CD4-positive, CD25-positive, alpha-beta regulatory T cell (primary cell): ENCODE measurements at places on chromosomes 3 and 15. TPM values are rescaled to one million over a fixed set of nuclear protein-coding genes. Genes with fewer than 3 reads are reported as not detected.

- no peaks in the 10 kb centered on the region for H3K36me3 ChIP-seq
- H3K27me3 ChIP-seq, result peaks cover 3% of the 10 kb centered on the region
- H3K4me3 ChIP-seq, result no peak overlapping the region
- no peak for DNase-seq
Observed at GRCh38 chr3:107911337-107912000, 179.4 kb downstream of the CD47 start.

DNA sequence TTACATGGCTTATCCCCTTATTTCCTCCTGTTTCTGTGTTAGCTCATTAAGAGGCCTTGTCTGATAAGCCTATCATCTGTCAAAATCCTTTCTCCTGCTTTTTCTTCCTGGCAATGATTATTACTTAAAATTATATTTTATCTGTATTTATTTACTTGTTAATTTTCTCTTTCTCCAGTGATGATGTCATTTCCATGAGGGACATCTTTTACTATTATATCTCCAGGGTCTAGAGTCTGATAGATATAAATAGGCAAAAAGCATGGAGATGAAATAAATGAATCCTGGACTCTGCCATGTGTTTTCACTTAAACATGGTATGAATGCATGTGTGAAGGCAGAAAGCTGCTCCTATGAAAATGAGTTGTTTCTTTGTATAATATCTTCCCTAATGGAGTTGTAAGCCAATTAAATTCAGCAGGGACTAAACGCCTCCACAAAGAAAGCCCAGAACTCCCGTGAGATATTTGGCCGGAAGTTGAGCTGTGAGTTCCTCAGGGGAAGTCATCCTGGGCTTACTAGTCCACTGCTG lies 375.2 kb downstream of the TUSC7 start:
- no peaks in the 10 kb centered on the region for H3K27me3 ChIP-seq
- H3K36me3 ChIP-seq, result no peaks in the 10 kb centered on the region
- H3K4me3 ChIP-seq, result no peak overlapping the region
- no peak overlapping the region for H3K27ac ChIP-seq
- no peak for DNase-seq

- H3K27me3 ChIP-seq, result no peaks in the 10 kb centered on the region
- H3K36me3 ChIP-seq, result no peaks in the 10 kb centered on the region
- DNase-seq, result no peak
- H3K4me1 ChIP-seq, result no peaks in the 10 kb centered on the region
- no peak overlapping the region for H3K27ac ChIP-seq
Observed at GRCh38 chr3:160771811-160772459, 15.9 kb downstream of the PPM1L start.

GRCh38 chr3:171201825-171202224 lies 175.3 kb upstream of the SLC2A2 start:
- no peak overlapping the region for H3K27ac ChIP-seq
- no peaks in the 10 kb centered on the region for H3K27me3 ChIP-seq
- H3K36me3 ChIP-seq, result peaks cover 30% of the 10 kb centered on the region
- DNase-seq, result no peak
- H3K4me3 ChIP-seq, result no peak overlapping the region

GRCh38 chr15:25900431-25900830 lies 37.3 kb upstream of the ATP10A start:
- H3K27ac ChIP-seq, result no peak overlapping the region
- no peak for DNase-seq
- no peaks in the 10 kb centered on the region for H3K36me3 ChIP-seq
- no peaks in the 10 kb centered on the region for H3K27me3 ChIP-seq
- no peak overlapping the region for H3K4me3 ChIP-seq

GRCh38 chr3:42166214-42166613 lies 75.1 kb downstream of the TRAK1 start:
- H3K4me3 ChIP-seq, result no peak overlapping the region
- no peaks in the 10 kb centered on the region for H3K4me1 ChIP-seq
- H3K36me3 ChIP-seq, result no peaks in the 10 kb centered on the region
- DNase-seq, result no peak

DNA sequence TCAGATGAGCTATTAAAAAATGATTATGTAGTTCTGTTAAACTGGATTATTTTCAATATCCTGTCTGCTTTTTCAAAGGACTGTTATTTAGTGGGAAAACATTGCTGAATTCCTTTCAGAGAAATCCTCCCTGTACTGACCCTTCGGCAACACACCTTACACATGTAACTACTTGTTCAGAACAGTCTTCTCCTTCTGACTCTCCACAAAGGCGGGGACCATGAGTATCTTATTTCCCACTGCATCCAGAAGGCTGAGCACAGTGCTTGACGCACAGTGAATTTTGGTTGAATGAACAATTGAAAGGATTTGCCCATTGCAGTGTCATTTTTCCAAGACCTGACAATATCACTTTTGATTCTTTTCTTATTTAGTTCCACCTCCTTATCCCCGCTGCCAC lies 23.1 kb upstream of the CFAP161 start:
- H3K4me1 ChIP-seq, result no peaks in the 10 kb centered on the region
- H3K4me3 ChIP-seq, result no peak overlapping the region
- DNase-seq, result no peak
- peaks cover 14% of the 10 kb centered on the region for H3K27me3 ChIP-seq

DNA sequence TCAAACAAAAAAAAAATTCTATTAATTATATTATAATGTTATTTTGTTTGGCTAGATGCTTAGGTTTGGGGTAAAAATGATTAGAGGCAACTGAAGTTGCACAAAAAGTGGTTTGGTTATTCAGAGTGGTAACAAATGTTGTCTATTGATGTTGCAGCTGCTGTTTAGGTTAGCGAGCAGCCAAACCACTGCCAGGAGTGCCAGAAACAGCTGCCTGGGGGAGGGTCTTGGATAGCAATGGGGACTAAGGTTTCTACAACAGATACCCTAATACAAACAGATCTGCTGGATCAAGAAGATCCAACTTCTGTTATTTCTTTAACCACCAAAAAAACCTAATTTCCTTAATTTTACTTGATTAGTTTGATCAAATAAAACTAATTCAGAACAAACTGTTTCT lies 26.6 kb downstream of the BTLA start:
- no peaks in the 10 kb centered on the region for H3K27me3 ChIP-seq
- no peak for DNase-seq
- H3K27ac ChIP-seq, result no peak overlapping the region

- H3K27me3 ChIP-seq, result peaks cover 7% of the 10 kb centered on the region
- no peaks in the 10 kb centered on the region for H3K4me1 ChIP-seq
- H3K27ac ChIP-seq, result no peak overlapping the region
Observed at GRCh38 chr3:197327701-197328100, 29.3 kb upstream of the DLG1 start.

DNA sequence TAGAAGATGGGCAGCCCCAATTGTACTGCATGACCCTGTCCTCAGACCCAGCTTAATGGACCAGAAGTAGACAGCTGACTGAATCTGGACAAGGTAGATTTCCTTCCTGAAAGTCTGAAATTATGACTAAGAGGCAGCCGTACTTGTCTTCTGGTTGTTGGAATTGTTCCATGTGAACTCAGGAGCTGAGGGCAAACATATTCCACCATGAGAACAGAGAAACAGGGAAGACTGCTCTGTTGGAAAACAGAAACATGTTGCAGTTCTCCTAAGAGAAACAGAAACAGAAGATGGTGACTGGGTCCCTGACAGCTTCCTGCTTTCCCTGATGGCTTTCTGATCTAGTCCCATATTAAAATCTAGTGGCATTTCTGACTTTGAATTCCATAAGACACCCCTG lies 24.1 kb downstream of the POPDC2 start:
- peaks cover 20% of the 10 kb centered on the region for H3K4me1 ChIP-seq
- H3K27me3 ChIP-seq, result no peaks in the 10 kb centered on the region
- no peaks in the 10 kb centered on the region for H3K36me3 ChIP-seq
- DNase-seq, result no peak

DNA sequence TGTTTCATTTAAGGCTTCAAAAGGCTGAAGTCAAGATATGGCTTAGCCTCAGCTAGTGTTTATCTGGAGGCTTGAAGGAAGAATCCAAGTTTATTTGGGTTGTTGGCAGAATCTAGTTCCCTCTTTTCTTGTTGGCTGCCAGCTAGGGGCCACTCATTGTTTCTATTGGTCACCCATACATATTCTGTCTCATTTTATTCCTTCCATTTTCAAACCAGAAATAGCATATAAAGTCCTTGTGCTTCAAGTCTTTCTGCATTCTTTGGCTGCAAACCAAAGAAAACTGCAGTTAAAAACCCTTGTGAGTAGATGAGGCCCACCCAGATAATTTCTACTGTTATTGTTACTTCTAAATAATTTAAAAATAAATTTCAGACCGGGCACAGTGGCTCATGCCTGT lies 301.7 kb downstream of the OXSM start:
- H3K4me1 ChIP-seq, result no peaks in the 10 kb centered on the region
- no peak for DNase-seq
- H3K36me3 ChIP-seq, result no peaks in the 10 kb centered on the region
- no peaks in the 10 kb centered on the region for H3K27me3 ChIP-seq
- H3K27ac ChIP-seq, result no peak overlapping the region
- H3K4me3 ChIP-seq, result no peak overlapping the region

- no peak for DNase-seq
- H3K27me3 ChIP-seq, result no peaks in the 10 kb centered on the region
- H3K4me3 ChIP-seq, result no peak overlapping the region
- H3K27ac ChIP-seq, result no peak overlapping the region
Observed at GRCh38 chr3:25291481-25291905, 136.6 kb upstream of the RARB start.

The CLDN1 gene
- 0.39 TPM for total RNA-seq

The PRICKLE2 gene
- total RNA-seq, result 0.15 TPM

The UBE2E2 gene
- total RNA-seq, result 1.8 TPM

The GOLGA8Q gene
- total RNA-seq, result 0.52 TPM

The IGF2BP2 gene
- total RNA-seq, result 3.6 TPM

The CNTN4 gene
- total RNA-seq, result not detected

The LHFPL4 gene
- not detected for total RNA-seq

The GUCA1C gene
- not detected for total RNA-seq

The RAD51 gene
- 5.5 TPM for total RNA-seq

The ESYT3 gene
- total RNA-seq, result not detected

The CHRFAM7A gene
- 0.59 TPM for total RNA-seq

The SLC15A2 gene
- 1.8 TPM for total RNA-seq
